Airway epithelial cell (primary cell): ENCODE measurements at places on chromosomes 7 and 10. TPM values are rescaled to one million over a fixed set of nuclear protein-coding genes. Genes with fewer than 3 reads are reported as not detected.

Gene WNT8B
- total RNA-seq, result 0.14 TPM in 1 of 2 replicates, not detected in the other

Gene TEX36
- not detected in 2 replicates for total RNA-seq

Gene LIPF
- not detected in 2 replicates for total RNA-seq

Gene ENTPD1
- total RNA-seq, result not detected in 2 replicates

Gene ADARB2
- total RNA-seq, result not detected in 2 replicates

Gene MNX1
- 0.09 TPM in 1 of 2 replicates, not detected in the other for total RNA-seq

Gene TMEM184A
- total RNA-seq, result 23.9 and 24.3 TPM in 2 replicates

Gene ZNF117
- total RNA-seq, result 1.8 and 3.0 TPM in 2 replicates

Gene POLR2J
- total RNA-seq, result 24.7 and 40.1 TPM in 2 replicates

Gene ZNF503
- 18.6 and 22.7 TPM in 2 replicates for total RNA-seq

Gene CYP2C19
- 0.14 TPM in 1 of 2 replicates, not detected in the other for total RNA-seq

Gene SEMA3D
- total RNA-seq, result 0.05 and 0.49 TPM in 2 replicates

Gene ACTL6B
- not detected in 2 replicates for total RNA-seq

Gene DYDC2
- total RNA-seq, result not detected in 2 replicates

Gene CYP3A7
- not detected in 2 replicates for total RNA-seq

Gene LIPM
- 0.14 TPM in 1 of 2 replicates, not detected in the other for total RNA-seq

Gene FUOM
- total RNA-seq, result 37.2 and 37.5 TPM in 2 replicates

Gene DNAJB12
- total RNA-seq, result 17.0 and 26.3 TPM in 2 replicates
